PC-9 (cell line): ENCODE measurements at places on chromosomes 1 and 21.
A peak's percentile ranks its signal among the peaks of the same experiment; 100 is the strongest.

DNA sequence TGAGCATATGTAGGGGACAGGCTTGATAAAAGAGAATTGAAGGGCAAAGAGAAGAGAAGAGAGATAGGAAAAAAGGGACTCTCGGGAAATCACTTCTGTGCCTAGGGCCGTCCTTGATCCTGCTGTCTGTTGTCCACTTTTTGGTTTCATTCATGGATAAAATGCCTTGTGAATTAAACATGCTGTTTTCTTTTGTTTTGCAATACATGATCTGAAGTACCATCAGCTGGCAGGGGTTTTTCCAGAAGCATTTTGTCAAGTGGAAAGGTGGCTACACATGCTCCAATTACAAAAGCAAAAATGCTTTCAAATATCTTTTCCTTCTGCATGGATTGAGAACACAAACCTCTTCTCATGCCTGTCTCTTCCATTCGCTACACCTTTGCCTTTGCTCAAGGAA is 361.7 kb downstream of the PDE4B start:
- no peak for DNase-seq

DNA sequence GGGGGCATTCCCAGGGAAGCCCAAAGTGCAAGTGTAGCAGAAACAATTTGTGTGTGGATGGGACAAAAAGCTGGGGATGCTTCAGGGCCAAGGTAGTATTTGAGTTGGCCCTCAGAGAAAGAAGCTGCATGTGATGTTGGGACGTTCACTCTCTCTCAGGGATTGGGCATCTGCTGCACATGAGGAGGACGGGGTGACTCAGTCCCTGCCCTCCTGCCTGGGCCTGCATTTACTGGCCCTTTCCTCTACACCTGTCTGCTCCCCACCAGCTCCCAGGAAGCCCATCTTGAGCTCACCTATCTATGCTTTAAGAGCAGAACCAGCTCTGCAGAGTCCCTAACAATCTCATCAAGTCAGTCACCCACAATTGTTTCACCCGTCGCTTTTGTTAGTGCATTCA is 23.5 kb upstream of the MPZL1 start:
- no peak for DNase-seq

GRCh38 chr1:86788300-86789206 is 84.2 kb downstream of the SH3GLB1 start:
- DNase-seq: peak; percentile 81

DNA sequence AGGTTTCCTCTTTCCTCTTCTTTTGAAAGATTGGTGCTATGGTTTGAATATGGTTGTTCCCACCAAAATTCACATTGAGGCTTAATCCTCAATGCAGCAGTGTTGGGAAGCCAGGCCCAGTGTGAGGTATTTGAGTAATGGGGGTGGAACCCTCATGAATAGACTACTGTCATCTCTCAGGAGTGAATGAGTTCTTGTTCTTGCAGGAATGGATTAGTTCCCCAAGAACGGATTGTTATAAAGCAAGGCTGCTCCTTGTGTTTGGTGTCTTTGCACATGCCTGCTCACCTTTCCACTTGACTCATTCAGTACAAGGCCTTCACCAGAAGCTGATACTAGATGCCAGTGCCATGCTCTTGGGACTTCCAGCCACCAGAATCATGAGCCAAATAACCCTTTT is 223.2 kb downstream of the BACH1 start:
- no peak for DNase-seq

DNA sequence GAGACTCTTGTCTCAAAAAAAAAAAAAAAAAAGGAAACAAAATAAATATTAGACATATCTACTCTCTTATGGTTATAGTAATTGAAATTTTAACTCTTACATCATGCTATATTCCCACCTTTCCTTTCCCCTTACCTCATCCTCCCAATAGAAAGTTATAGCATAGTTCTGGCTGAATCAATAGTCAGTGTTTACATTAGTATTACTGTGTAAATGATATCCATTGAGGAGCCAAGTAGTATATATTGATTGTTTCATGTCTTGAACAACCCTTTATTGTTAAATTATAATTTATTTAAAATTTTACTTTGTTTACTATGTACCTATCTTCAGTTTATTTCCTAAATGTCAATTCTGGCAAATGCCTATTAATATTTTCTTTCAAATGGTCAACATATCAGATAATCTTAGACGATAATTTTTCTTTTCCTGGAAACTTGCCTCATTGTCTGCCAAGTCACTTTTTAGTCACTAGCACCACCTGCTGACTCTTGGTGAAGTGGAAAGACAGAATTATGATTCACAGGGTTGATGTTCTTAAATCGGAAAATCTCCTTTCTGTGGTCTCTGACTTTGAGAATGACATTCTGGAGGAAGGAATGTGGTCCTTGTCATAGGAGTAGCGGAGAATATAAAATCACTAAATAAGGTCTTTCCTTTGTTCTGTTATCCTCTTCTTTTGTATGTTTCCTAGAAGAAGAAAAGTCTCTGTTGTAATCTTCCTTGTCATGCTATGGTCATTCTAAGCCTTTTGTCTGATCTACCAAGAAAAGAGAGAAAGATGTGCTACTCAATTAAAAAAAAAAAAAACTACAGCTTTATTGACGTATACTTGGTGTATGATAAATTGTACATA is 8.6 kb downstream of the HJV start:
- DNase-seq: peak; percentile 43

DNA sequence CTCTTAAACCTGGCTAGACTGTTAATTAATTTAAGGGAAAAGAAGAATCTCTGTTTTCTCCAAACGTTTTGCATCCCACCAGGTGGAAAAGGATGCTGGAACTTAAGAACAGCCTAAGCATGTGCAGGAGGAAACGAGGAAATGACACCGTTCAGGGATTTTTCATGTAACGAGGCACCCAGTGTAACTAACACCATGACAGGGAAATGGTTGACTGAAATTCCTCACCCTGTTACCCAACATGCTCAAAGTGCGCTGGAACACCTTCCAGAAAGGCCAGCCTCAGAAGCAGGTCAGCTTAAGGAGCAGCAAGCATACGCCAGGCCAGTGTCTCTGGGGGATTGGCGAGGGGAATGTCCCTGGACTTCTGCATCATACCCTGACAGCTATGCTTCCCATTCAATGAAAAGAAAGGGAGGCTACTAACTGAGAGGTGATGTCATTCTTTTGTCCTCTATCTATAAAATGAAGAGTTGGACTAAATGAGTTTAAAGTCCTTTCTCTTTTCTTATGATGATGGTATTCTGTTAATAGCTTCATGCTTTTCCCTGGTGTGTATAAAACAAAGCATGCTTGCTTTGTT is 21.6 kb downstream of the TNN start:
- DNase-seq: no peak

GRCh38 chr21:43317959-43318358 is 109.0 kb downstream of the SIK1 start:
- DNase-seq: no peak

DNA sequence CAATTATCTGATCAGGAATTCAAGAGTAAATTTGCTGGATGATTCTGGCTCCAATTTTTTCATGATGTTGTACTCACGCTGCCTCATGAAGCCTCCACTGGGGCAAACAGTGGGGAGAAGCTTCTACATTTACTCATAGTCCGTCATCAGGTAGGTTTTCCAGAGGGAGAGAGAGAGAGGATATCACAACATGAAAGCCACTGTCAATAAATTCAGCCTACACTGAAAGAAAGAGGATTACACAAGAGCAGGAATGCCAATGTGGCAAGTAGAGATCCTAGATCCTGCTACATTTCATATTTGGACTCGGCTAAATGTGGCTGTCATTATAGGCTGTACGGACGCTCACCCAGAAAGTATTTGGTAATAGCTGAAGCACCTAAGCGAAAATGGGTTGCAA is 819.9 kb downstream of the BRINP3 start:
- no peak for DNase-seq

- DNase-seq: peak; percentile 64
Measured at GRCh38 chr1:206583707-206584648, 28.3 kb downstream of the EIF2D start.

DNA sequence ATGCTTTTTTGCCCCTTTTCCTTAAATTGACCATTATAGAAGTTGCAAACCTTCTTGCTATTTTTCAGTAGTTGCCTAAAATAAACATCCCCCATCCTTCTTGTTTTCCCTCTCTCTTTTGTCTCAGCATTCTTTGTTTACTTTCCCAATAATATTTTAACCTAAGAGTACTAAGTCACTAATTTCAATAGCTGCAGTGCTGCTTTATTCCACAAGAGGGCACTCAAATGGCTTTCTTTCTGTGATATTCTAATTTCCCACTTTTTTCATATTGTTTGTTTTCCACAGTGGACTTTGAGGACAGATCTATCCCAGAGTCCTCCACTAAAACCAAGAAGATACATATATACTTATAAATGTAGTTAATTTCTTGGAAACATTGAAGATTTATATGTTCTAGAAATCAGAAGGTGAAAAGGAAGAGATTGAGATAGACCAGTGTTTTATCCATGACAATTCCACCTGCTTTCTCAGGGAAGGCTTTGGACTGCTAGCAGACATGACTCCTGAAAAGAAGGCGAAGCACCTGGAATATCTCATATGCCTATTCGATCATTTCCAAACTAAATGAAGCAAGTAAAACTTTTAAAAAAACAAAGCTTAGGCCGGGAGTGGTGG is 104.8 kb upstream of the GRIK1 start:
- DNase-seq: no peak

DNA sequence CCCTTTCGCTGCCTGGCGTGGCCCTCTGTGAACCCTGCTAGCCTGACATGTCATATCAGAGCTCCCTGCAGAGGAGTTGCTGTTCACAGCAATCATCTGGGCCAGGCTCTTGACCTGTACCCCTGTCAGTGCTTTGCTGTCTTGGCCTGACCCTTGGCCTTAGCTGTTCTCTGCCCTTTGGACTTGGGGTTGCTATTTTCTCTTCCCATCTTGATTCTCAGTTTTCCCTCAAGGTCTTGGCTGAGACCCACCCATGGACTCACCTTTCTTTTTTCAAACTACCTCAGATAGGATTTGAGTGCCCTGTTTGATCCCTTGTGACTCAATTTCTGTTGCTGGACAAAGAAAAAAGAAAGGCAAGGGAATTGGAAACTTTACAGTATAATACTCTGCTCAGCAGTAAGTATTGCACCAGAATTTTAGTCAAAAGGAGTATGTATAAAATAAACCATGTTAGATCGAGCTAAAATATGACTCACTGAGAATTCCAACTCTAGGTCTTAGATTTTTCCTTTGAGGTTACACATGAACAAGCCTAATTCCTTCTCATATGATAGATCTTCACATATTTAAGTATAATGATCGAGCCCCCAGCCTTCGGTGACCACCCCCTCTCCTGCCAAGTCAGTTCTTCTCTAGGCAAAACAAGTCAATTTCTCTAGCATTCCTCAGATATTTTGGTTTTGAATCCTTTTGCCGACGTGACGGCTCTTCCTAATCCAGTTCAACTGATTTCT is 110.5 kb downstream of the NGF start:
- DNase-seq: no peak

DNA sequence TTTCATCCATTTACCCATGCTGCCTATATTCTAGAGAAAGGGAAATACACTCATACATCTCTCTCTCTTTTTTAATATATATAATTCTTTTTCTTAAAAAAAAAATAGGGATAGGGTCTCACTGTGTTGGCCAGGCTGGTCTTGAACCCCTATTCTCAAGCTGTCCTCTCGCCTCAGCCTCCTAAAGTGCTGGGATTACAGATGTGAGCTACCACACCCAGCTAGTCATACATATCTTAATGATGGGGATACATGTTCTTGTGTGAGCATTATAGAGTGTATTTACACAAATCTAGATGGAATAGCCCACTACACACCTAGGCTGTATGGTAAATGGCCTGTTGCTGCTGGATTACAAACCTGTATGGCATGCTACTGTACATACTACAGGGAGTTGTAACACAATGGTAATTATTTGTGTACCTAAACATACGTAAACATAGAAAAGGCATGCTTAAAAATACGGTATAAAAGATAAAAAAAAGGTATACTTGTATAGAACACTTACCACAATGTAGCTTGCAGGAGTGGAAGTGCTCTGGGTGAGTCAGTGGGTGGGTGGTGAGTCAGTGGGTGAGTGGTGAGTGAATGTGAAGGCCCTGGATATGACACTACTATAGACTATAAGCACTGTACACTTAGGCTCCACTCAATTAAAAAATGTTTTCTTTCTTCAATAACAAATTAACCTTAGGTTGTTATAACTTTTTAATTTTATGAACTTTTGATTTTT is 72.9 kb downstream of the IVNS1ABP start:
- no peak for DNase-seq

DNA sequence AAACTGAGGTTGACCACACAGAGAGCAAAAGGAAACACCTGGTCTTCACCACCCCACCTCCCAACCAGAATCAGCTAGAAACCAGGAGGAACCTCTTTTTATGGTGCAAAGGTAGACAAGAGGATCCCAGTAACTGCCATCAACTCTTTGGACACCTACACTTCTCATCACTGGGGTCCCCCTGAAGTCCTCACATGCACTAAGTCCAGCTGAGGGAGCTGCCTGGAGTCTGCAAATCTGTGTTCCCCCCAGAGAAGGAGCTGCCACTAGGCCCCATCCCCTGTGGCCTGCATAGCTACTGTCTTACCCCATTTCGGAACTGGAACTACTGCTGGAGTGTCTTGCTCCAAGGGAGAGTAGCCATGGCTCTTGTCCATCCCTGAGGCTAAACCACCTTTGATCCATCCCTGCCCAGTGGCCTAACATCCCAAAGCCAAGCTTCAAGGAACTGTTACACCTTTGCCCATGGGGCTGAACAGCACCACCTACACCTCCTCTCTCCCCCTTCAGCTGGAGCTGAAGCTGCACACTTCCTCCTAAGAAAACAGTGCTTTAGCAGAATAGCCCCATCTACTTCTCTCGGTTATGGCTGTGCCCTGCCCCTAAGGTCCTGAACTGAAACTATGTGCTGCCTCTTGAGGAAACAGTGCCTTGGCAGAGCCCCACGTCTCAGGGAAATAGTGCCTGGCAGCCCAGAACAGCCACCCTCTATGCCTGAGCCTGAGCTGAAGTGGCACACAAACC is 85.4 kb upstream of the CD53 start:
- DNase-seq: no peak

- no peak for DNase-seq
Measured at GRCh38 chr1:205225901-205226765, 1.6 kb upstream of the TMCC2 start.

GRCh38 chr1:30362603-30362990 is 360.8 kb downstream of the MATN1 start:
- DNase-seq: no peak

- DNase-seq: no peak
Measured at GRCh38 chr1:107132195-107132594, 8.6 kb upstream of the NTNG1 start.

DNA sequence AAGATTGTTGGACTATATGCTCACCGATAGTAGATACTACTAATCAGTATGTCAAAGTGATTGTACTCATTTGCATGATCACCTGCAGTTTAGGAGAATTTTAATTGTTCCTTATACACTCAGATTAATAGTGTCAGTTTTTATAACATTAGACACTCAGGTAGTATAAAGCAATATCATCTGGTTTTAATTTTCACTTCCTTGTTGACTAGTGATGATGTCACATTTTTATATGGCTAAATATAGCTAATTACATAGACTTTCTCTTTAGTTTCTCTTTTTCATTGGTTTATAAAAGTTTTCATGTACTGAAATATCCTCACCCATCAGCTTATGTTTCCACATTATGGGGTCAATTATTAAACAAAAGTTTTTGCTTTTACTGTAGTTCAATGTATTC is 1332.4 kb upstream of the ADGRL2 start:
- DNase-seq: no peak

GRCh38 chr1:230283678-230284077 is 142.5 kb downstream of the PGBD5 start:
- no peak for DNase-seq

GRCh38 chr1:87329051-87329525 is 408 bp downstream of the LMO4 start:
- DNase-seq: no peak
